ENCODE measurements at places on chromosomes 12 and 14. TPM values are rescaled to one million over a fixed set of nuclear protein-coding genes. Genes with fewer than 3 reads are reported as not detected.

Gene KRT3
- 2.4 TPM for polyA plus RNA-seq

Gene DLK1
- polyA plus RNA-seq: 0.16 TPM

Gene TAS2R43
- not detected for polyA plus RNA-seq

Gene CMA1
- 0.35 TPM for polyA plus RNA-seq

Gene BEGAIN
- polyA plus RNA-seq: 0.88 TPM
